ENCODE measurements at places on chromosomes 1 and 21.

DNA sequence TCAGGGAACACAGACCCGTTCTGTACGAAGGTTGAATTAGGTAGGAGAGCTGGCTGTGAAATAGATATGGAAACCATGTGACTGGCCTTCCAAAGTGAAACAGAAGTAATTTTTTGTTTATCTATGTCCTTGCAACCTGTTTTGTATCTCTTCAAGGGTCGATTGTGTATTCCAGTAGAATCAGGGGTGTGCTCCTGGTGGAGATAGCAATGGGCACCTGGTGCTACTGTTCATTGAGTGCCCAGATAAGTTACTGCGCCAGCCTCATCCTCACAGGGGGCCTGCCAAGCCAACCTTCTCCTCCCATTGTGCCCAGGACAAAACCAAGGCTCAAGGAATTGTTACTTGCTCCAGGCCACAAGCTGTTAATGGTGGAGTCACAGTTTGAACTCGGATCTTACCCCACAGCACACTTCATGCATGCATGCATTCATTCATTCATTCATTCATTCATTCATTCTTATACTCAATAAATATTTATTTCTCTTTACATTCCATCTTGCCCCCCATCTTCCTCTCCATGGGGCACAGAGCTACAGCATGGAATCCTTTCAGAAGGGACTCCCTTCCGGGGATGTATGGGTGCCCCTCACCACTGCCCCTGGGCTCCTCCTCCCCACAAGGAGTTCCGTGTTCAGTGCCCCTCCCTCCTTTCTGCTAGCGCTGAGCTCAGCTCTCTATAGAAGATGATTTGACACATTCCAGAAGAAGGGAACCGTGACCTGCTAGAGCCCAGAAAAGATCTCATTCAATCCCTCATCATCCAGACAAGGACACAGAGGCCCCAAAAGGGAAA lies 24.0 kb downstream of the ADORA1 start:
- no peak for ATAC-seq

GRCh38 chr1:85088408-85088784 lies 40.1 kb upstream of the MCOLN3 start:
- no peak for ATAC-seq

DNA sequence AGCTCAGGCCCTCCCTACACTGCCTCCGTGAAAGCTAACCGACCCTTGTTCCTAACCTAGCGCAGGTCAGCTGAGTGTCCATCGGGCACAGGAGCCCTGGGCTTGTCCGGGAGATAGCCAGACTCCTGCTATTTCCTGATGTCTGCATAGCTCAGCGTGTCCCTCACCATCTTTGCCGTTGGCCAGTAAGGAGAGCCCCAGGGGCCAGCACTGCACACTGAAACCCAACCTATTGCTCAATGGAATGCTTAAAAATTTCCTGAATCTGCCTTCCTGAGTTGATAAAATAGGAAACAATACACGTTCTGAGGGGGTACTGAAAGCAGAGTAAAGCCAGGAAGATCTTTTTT lies 2.2 kb downstream of the RUNX1 start:
- peak; percentile 46 for ATAC-seq

GRCh38 chr1:177909416-177909815 lies 60.4 kb downstream of the SEC16B start:
- ATAC-seq = no peak

GRCh38 chr1:19429611-19430010 lies 55.7 kb downstream of the CAPZB start:
- no peak for ATAC-seq

- no peak for ATAC-seq
Measured at GRCh38 chr1:12294076-12294475, 64.2 kb downstream of the VPS13D start.

GRCh38 chr1:76023669-76024435 lies 50.7 kb upstream of the ST6GALNAC3 start:
- no peak for ATAC-seq

- no peak for ATAC-seq
Measured at GRCh38 chr1:155006601-155007101, 4.0 kb downstream of the ZBTB7B start.

DNA sequence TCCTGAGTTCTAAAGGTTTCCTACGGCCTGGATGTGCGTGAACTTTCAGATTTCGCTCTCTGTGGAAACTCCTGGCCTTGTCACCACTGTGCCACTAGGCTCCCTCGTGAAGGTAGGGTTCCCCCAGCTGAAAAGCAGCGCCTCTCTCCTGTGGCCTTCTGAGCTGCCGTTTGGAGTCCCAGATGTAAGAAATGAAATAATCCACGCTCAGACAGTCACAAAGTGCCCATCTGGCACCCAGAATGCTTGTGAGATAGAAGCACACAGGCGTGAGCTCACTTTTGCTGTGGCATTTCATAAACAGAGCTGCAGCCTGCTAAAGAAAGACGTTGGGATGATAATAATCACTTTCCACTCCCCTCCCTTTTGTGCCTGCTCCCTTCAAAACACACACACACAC lies 65.8 kb downstream of the LMO4 start:
- no peak for ATAC-seq

GRCh38 chr1:203124011-203124410 lies 3.5 kb upstream of the ADORA1 start:
- no peak for ATAC-seq

DNA sequence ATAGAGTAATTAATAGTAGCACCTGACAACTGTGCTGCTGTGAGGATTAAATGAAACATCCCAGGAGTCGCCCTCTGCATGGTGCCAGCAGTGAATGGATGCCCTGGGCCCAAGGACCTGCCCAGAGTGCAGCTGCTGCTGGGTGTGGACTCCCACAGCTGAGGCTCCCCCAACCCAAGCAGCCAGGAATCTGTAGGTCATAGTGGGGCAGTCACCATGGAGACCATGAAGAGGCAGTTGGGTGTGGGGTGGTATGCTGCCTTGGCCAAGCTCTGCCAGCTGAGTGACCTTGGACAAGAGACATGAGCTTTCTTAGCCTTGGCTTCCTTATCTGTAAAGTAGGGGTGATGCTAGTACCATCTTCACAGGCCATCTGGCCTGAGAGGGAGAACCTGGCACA lies 9.4 kb downstream of the OLIG2 start:
- ATAC-seq = no peak

GRCh38 chr1:175225805-175226129 lies 33.2 kb upstream of the KIAA0040 start:
- ATAC-seq = no peak

DNA sequence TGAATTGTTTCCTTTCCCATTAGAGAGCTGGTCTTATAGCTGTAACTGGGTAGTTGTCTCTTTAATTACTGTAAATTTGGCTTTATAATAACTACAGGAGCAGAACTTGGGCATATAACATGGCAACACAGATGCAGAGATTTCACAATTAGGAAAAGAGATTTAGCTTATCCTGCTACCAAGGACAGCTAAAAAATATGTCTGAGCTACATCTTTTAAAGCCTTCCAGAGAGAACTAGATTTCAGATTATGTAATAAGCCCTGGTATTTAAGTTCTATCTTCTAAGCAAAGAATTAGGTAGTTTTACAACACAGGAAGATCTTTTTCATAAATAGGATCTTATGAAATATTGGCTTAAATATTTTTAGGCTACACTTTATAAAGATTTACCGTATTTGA lies 313.8 kb downstream of the S1PR1 start:
- ATAC-seq = no peak

DNA sequence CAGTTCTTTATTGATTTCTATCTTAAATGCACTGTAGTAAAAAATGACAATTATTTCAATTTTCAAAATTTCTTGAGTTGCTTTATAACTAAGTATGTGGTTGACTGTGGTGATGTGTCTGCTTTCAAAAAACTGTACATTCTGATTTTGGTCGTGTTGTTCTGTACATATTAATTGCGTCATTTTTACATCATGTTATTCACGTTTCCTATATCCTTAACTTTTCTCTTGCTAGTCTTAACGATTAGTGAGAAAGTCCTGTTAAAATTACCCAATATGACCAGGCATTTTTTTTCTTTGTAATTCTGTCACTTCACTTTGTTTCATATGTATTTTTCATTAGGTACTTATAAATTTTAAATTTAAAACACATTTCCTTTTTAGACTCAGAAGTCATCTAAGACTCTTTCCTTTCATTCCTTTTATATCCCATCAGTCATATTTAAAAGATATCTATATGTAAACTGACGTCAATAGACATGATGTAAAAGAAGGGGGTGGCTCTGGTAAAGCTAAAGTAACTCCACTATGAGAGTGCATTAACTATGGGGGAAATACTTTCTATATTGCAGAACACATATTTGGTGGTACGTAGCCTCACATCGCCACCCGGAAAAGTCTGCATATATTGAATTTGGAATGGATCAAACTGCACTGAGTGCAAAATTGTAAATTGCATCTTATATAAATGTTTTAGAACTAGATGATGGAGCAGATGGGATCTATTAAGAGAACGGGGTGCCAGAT lies 1.1 kb upstream of the COA6 start:
- no peak for ATAC-seq

DNA sequence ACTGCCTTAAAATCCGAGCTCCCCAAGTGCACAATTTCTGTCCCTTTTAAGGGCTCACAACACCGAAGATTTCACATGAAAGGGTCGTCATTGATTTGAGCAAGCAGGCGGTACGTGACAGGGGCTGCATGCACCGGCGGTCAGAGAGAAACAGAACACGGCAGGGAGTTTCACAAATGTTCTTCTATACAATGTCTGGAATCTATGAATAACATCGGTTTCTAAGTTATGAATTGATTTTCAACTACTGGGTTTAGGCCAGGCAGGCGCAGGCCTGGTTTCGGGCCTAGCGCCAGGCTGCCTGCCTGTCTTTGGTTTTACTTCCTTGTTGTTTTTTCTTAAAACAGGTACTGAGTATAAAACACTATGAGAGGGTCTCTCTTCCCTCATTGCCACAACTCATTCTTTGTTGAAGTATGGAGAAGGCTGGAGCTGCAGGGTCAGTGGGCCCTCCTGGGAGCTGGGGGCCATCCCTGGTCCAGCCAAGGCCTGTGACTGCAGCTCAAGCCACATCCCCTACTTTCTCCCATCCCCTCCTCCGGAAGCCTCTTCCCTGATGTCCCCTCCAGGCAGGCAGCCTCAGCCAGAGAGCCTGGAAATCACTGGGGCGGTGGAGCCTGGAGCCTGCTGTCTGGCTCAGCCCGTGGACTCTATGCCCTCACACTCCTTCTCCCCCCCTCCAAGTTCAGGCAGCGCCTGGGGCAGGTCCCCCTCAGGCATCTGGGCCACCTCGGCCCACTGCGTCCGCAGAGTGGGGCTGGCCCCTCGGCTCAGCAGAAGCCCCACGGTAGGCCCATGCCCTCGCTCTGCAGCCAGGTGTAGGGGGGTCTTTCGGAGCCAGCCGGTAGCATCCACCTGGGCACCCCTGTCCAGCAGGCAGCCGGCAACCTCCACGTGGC lies 2.4 kb downstream of the ANKRD65 start:
- no peak for ATAC-seq

DNA sequence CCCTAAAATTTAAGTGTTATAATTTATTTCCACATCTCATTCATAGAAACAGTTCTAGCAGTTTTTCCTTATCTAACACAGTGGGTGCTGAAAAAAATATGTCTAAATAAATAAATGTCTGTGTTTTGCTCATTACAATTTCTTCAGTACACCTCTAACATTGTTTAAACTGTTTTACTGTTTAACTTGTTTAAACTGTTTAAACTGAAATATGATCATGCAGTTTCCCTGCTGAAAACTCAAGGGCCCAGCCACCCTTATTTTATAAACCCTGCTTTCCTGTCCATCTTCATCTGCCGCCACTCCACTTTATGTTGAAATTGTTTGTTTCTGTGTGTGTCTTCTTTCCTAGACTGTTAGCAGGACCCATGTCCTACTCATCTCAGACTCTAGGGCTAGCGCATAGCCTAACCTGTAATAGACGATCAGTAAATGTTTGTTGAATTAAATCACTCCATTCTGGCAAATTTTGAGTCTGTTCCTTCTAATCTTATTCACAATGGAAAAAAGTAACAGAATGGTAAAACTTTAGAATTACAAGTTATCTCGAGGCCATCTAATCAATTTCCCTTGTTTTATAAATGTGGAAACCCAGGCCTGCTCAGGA lies 9.4 kb upstream of the PIK3C2B start:
- no peak for ATAC-seq

- ATAC-seq = no peak
Measured at GRCh38 chr1:86318436-86318835, 77.7 kb downstream of the ODF2L start.

DNA sequence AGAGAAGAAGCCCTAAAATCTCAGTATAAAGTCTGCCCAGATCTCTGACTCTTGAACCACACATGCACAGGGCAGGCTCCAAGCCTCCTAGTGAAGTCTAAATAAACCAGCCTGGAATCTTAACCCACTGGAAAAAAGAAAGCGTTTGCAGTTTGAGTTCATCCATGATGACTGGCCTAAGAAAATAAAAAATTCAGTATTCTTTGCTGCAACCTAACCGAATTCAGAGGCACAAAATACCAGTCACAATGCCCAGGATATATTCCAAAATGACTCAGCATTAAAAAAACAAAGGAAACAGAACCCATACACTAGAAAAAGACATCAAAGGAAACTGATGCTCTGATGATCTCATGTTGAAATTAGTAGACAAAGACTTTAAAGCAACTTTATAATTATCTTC lies 269.2 kb downstream of the SDCCAG8 start:
- ATAC-seq = no peak
